Activated B cell treated with CpG ODN at 0.5 μM for 24 hours (primary cell): ENCODE measurements at places on chromosomes 7 and 10.

DNA sequence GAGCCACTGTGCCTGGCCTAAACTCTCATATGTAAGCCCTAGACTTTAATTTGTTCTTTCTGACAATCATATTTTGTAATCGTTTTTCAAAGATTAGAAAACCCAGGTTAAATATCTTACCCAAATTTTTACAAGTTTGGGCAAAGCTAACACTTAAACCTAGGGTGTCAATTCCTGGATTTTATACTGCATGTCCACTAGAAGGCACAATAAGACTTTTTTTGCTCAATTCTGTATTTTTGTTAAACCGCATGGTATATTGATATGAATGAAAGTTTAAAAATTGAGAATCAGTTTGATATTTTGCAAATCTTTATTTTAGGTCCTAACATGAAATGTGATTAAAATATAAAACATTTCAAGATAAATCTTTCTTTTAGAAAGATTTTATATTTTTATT lies 29.3 kb downstream of the DYNC2I1 start:
- DNase-seq: no peak

- DNase-seq: no peak
Observed at GRCh38 chr10:128151031-128151430, 24.8 kb upstream of the MKI67 start.

DNA sequence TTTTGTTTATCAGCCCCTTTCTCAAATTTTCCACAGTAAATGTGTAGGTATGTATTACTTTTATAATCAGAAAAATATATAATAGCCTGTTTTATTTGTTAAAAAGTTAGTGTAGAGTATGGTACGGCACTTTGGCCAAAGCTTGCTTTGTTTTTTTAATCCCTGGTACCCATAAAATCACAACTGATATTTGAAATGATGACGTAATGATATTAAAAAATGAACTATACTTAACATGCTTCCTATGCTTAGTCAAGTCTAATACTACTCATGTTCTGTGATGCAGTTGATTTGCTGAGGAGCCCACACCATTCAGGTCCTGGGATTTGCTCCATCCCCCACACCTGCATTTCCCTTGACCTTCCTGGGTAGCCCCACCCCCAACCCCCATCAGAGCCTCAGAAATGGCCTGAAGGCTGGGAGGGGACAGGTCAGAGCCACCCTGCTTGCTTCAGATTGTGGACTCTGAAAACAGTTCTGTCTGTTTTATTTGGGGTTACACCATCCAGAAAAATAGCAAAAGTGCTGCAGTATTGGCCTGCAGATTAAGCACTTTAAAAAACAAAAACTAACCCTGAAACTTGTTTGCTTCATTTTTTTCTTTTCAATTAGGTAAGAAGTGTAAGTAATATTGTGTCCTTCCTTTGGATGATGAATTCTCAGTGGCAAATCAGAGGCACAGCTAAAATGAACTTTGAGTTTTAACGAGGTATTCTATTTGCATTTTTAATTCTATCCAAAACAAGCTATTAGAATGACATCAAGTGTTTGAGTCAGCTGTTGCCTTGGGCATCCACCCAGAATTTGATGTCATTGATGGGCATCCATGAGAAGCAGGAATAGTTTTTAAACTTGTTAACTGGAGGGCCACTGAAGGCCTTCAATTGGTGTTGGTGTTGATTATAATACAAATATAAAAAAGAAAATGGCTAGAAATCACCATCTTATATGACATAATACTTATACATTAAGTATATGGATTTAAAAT lies 23.3 kb downstream of the PLCE1 start:
- no peak for DNase-seq

- DNase-seq: no peak
Observed at GRCh38 chr10:71132321-71132810, 80.0 kb upstream of the UNC5B start.

DNA sequence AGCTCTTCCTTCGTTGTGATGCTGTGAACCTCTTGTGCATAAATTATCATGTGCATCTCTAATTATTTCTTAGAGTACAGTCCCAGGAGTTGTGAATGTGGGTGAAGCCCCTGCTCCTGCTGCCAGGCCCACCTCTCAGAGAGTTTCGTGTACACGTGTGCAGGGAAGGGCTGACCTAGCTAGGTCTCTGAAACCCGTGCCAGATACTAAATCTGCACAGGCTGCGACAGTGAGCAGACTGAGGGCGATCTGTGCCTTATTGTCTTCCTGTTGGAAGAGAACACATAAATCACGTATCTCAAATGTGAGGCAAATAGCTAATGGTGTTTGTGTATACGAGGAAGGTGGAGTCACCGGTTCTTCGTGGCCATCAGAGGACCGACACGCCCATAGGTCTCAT lies 71.8 kb upstream of the DNAJB6 start:
- no peak for DNase-seq

DNA sequence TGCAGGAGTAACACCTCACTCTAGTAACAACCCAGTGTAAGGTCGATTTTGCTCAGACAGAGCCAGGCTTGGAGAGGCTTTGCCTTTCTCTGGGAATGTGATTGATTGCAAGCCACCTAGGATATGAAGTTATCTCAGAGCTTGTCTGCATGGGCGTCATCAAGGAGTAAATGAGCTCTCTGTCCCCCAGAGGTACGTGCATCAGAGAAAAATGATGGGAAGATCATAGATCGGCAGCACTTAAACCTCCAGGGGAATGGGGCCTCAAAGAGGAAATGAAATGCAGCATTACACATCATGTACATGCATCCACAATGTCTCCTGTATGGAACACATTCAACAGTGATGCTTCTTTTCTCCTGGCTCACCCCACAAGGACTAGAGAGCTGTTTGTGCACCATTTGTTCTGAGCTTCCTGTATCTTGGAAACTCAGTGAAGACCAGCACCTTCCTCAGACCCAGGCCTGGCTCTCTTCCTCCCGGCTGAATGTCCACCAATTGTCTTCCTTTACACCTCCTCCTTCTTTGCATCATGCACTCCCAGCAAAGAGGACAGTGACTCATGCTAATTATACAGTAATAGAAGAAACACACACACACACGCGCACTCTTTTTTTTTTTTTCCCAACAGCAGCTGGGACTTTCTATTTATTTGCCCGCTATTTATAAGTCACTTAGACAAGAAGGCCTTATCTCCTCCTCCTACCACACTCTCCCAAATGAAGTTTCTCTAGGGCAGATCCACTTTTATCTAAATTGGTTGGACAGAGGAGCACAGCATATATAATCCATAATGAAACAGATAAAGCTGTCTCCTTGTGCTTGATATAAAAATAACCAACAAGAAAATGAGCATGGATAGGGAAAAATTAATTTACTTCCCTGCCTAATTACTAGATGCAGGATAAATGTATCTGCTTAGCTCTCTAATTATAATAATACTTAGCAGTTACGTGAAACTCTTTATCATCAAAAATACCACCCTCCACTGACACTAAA lies 990.7 kb downstream of the CCSER2 start:
- DNase-seq: no peak

GRCh38 chr10:1163831-1164230 lies 107.6 kb downstream of the WDR37 start:
- no peak for DNase-seq

GRCh38 chr7:80002865-80003264 lies 131.8 kb upstream of the GNAI1 start:
- no peak for DNase-seq

DNA sequence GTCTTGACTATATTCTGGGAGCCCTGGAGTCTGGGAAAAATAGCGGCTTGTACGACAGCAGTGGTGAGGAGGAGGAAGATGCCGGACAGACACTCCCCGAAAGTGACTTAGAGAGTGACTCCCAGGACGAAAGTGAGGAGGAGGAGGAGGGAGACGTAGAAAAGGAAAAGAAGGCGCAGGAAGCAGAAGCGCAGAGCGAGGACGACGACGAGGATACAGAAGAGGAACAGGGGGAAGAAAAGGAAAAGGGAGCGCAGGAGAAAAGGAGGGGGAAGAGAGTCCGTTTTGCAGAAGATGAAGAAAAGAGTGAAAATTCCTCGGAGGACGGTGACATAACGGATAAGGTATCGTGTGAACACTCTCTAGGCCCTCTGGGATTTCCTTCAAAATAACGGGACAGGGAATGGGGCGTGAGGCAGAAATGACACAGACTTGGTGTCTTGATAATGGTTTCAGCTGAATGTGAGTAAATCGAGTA lies 908 bp downstream of the NOM1 start:
- DNase-seq: no peak
